Activated T-cell treated with anti-CD3 and anti-CD28 coated beads, Interleukin-2, amount 50 U/mL, for 48 hours (primary cell): ENCODE measurements at places on chromosomes 11 and 22.

- DNase-seq: no peak
Measured at GRCh38 chr11:110984147-110984546, 261.4 kb upstream of the POU2AF2 start.

DNA sequence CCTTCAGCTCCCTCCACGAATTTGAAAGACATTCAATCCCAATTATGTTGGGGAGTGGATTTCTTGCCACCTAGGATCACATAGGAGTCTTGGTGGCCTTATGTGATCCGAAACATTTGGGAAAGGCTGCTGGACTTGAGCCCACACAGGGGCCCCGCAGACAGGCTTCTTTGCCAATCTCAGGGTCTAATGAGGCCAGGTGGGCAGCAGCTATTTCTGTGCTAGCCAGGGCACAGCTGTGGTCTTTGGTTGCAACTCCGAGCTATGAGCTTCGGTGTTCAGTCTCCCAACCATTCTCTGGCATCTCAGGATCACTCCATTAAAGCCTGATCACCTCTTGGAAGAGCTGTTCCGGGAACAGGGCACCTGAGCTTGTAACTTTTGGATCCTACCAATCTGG is 84.4 kb downstream of the TP53I11 start:
- no peak for DNase-seq

DNA sequence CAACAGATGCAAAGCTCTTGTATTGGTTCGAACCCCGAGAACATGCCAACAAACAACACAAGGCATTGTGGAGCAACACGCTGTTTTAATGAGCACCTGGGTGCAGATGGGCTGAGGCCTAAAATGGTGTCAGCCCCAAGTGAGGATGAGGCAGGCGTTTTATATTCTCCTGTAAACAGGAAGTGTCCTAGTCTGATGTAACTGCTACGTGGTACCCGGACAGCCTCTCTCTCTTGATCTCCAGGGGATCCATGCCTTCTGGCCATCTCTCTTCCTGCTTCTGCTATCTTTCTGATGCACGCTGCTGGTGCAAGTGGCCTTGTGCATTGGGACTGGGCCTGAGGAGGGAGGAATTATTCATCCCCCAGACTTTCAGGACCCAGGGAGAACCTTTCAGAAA is 19.4 kb upstream of the VSTM5 start:
- no peak for DNase-seq

- no peak for DNase-seq
Measured at GRCh38 chr11:100739666-100740065, 52.6 kb downstream of the ARHGAP42 start.

GRCh38 chr11:99260696-99261095 is 239.9 kb downstream of the CNTN5 start:
- no peak for DNase-seq

DNA sequence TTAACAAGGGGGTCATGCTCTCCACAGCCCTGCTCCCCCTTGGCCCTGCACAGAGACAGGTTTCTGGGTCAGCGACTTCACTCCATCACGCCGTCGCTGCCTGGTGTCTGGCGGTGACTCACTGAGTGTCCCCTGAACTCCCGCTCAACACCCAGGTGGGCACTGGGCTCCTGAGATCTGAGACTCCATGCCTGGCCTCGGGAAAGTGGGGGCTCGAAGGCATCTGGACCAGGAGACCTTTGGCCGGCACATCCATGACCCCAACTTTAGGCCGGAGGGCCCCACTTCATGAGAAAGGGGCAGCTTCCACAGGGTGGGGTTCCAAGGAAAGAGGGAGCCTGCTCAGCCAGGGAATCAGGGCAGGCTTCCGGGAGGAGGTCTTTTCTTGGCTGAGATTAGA is 79.3 kb upstream of the PRR5 start:
- DNase-seq: no peak

DNA sequence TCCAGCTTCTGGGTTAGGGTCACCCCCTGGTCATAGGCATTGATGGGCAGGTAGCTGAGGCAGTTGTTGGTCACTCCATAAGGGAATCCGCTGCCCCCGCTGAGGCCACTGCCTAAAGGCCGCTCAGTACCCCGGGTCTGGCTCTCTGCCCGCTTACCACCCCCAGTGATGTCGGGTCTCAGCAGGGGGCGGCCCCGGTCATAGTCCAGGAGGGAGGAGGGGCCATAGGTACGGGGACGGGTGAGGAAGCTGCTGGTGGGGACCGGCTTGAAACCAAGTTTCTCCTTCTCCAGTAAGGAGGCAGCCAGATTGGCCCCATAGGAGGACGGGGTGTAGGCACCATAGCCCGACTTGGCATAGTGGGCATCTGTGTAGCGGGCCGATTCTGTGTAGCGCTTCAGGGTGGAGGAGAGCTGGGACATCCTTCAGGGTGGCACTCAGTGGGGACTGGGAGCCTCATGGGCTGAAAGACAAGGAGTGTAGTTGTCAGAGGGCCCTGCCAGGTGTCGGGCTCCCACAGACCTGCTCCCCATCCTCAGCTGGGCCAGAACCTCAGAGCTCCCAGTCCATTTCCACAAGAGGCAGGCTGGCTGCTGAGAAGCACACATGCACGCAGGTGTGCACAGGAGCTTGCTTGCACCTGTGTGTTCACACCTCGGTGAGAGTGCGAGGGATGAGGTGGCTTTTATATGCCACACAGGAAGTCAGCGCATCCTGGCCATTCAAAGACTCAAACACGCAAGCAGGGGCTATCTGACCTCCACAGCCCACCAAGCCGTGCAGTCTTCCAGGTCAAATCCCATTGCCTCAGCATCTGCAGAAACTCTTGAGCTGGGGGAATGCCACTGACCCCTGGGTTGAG is 8.2 kb downstream of the USP2 start:
- DNase-seq: no peak

GRCh38 chr11:35029979-35030682 is 108.8 kb upstream of the CD44 start:
- no peak for DNase-seq

GRCh38 chr11:91243051-91243450 is 981.6 kb upstream of the FAT3 start:
- no peak for DNase-seq

- DNase-seq: no peak
Measured at GRCh38 chr11:63179432-63180041, 35.5 kb upstream of the SLC22A24 start.

- peak; percentile 80 for DNase-seq
Measured at GRCh38 chr11:72668629-72669347, 5.4 kb downstream of the PDE2A start.

GRCh38 chr11:113562576-113562975 is 87.4 kb upstream of the DRD2 start:
- DNase-seq: no peak

DNA sequence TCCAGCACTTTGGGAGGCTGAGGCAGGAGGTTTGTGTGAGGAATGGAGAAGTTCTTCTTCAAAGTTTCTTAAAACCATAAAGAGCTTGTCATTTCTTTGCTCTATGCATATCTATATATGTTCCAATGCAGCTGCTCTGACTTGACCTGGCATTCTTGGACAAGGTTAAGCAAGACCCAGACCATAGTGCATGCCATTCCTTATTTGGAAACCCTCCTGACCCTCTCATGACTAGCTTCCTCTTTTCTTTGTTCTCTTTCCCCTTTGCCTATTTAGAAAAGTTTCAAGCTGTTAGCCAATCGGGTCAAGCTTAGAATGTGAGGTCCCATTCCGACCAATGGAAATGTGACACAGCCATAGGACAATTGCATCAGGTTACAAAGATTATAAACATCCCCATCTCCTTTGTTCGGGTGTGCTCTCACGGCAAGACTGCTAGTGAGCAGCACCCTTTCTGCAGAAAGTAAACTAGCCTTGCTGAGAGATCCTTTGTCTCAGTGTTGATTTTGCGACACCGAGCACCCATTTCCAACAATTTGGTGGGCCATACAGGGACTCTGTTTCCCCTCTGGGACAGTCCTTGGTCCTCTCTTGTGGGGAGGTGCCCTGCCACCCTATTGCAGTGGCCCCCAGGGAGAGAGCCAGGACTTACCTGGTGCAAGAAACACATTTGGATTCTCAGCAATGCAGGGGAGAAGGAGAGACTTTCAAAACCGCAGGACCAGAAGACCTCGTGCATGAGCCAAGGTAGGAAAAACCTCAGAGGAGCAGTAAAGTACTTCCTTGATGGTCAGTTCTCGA is 39.9 kb upstream of the ANO1 start:
- no peak for DNase-seq

DNA sequence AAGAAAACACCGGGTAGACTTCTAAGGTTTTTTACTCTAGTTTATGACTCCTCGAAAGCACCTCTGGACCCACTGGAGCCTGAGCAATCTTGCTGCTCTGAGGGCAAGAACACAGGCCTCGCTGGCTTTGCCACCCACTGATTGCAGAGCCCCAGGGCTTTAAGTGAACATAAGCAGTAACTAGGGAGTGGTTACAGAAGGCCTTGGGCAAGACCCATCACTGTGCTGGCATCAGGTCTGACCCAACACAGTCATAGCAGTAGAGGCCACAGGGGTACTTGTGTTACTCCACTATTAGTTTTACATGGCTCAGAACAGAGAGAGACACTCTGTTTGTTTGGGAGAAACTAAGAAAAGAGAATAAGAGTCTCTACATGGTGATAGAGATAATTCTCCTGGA is 684.5 kb downstream of the FAM181B start:
- no peak for DNase-seq

GRCh38 chr11:8277691-8278090 is 14.0 kb upstream of the LMO1 start:
- DNase-seq: no peak

GRCh38 chr11:74086242-74086884 is 77.5 kb upstream of the UCP3 start:
- no peak for DNase-seq

- DNase-seq: no peak
Measured at GRCh38 chr11:77036398-77036797, 2.2 kb downstream of the B3GNT6 start.

GRCh38 chr22:27450448-27450847 is 351.1 kb downstream of the MN1 start:
- no peak for DNase-seq

GRCh38 chr11:71282581-71283351 is 30.4 kb upstream of the SHANK2 start:
- DNase-seq: no peak

DNA sequence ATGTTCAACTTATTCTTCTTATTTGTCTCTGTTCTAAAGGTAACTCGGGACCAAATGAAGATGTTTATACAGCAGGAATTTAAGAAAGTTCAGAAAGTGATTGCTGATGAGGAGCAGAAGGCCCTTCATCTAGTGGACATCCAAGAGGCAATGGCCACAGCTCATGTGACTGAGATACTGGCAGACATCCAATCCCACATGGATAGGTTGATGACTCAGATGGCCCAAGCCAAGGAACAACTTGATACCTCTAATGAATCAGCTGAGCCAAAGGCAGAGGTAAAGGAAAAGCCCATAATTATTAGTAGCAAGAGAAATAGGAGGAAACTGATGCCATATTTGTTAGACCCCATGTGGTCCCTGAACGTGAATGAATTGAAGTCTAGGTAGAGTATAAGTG is 63.3 kb downstream of the TRIM44 start:
- DNase-seq: no peak

GRCh38 chr11:22065472-22065871 is 127.4 kb upstream of the ANO5 start:
- no peak for DNase-seq

- no peak for DNase-seq
Measured at GRCh38 chr11:66922551-66922950, 35.6 kb downstream of the PC start.

DNA sequence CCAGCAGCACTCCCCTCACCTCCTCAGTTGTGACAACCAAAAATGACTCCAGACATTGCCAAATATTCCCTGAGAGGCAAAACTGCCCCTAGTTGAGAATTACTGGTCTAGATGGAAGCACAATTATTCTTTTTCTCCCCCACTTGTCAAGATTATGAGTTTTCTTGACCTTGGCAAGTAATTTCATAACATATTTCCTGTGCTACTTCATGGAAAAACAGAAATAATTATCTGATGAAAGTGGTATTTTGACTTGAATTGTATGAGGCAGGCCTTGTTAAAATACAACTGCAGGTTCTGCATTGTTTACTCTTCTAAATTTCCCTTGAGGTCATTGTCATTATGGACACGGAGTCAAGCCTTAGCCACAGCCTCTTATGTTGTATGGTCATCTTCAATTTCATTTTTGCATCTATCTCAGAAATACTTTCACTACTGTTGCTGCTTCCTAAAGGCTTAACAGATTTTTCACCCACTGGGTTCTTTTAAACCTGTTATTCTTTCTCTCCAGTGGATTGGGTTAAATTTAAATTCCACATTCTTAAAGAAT is 32.2 kb upstream of the LDLRAD3 start:
- DNase-seq: no peak

GRCh38 chr11:34787348-34787747 is 128.8 kb downstream of the APIP start:
- DNase-seq: no peak

DNA sequence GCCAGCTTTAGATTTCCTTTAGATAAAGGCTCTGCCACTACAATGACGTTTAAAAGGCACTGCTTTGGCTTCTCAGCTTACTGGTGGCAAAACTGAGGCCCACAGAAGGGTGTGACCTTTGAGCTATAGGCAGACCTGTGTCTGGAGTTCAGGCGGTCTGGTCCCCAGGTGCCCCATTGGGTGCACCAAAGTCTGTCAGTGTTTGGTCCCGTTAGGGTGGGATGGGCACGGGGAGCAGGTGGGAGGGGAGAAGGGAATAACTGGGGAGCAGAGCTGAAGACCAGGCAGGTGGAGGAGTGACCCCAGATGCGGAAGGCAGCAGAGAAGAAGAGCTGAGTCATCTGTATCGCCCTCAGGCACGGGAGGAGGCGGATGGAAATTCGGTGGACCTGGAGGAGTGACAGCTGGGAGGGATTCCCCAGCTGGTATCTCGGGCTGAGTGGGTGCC is 45.3 kb upstream of the GCAT start:
- no peak for DNase-seq

GRCh38 chr11:125404811-125405790 is 91.0 kb downstream of the FEZ1 start:
- peak; percentile 85 for DNase-seq

GRCh38 chr11:72943664-72944063 is 129.5 kb downstream of the ATG16L2 start:
- DNase-seq: no peak

- DNase-seq: no peak
Measured at GRCh38 chr22:21940521-21940920, 12.1 kb downstream of the PPM1F start.

GRCh38 chr11:2205214-2205720 is 33.7 kb upstream of the TH start:
- DNase-seq: no peak

DNA sequence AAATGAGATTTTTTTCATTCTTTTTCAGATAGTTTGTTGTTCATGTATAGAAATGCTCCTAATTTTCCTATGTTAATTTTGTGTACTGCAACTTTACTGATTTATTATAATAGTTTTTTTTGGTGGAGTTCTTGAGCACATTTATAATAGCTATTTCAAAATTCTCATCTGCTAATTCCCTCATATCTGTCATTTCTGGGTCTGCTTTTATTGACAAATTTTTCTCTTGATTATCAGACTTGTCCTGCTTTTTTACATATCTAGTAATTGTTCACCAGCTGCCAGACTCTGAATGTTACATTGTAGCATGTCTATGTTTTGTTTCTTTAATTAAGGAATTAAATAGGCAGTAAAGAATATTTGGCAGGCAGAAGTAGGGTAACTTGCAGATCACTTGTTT is 60.9 kb upstream of the PARVA start:
- no peak for DNase-seq

GRCh38 chr11:104169091-104169490 is 5.1 kb upstream of the PDGFD start:
- no peak for DNase-seq

GRCh38 chr11:91199866-91200265 is 977.0 kb upstream of the CHORDC1 start:
- DNase-seq: no peak

- DNase-seq: no peak
Measured at GRCh38 chr11:122709039-122709760, 53.7 kb downstream of the UBASH3B start.

GRCh38 chr11:44608991-44609782 is 43.7 kb downstream of the CD82 start:
- DNase-seq: peak; percentile 55
